Cardiac muscle cell (in vitro differentiated cells and primary cell): ENCODE measurements at places on chromosomes 2 and 18.
A peak's percentile ranks its signal among the peaks of the same experiment; 100 is the strongest.

GRCh38 chr2:239462191-239462515 lies 61.3 kb upstream of the HDAC4 start:
- no peak for DNase-seq

- DNase-seq: no peak
Measured at GRCh38 chr2:239020541-239021041, 172.7 kb downstream of the TWIST2 start.

DNA sequence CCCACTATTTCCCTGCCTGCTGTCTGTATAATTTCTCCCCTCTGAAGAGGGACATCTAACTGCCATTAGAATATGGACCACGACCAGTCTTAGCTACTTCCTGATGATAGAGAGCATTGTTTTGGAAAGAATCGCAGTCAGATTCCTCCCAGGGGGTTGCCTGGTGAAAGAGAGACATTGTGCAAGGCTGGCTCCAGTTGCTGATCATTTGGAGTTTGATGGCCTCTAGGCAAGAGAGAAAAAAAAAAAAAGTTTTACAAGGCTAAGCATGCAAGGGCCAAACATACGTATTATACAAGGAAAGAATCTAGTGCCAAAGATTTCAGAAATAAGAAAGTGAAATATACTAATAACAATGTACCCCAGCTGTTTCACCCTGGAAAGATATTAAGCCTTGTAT lies 182.2 kb downstream of the CMPK2 start:
- no peak for DNase-seq

DNA sequence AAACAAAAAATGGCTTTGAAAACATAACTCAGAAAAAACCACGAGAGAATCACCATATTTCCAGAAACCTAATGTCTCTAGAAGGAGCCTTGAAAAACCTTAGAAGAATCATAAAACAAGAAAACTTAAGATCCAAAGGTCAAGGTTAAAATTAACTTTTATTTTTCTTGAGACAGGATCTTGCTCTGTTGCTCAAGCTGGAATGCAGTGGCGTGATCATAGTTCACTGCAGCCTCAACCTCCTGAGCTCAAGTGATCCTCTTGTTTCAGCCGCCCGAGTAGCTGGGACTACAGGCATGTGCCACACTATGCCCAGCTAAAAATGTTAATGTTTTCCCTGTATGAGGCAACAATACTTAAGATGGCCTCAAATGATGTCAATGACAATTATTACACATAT lies 254.2 kb upstream of the SESTD1 start:
- DNase-seq: no peak

- peak; percentile 70 for DNase-seq
Measured at GRCh38 chr2:72147303-72147971, at the start of gene CYP26B1. Gene CYP26B1 (minus strand): TSS chr2:72147862. CDS start chr2:72147834, 28 bp downstream.

DNA sequence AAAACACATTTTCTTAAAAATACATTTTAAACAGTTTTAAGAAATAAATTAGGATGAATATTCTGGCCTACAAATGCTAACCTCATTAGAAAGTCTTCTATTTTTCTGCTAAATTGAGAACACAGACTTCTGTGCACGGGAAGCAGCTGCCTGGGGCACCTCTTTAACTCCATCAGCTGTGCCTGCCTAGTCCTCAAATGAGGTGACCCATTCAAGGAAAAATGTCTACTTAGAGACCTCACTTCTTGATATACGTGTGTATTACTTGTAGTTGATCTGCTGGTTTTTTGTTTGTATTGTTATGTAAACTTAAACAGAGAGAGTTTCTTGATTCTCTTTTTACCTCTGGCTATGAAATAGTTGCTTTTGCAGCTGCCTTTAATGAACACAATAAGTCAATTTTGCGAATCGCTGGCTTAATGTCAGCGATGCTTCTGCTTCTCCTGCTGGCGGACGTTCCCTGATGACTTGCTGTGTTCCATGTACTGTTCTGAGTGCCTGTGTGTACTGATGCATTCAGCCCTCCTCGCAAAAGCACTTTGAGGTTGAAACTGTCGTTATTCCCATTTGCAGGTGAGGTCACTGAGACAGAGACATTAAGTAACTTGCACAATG lies 88.7 kb upstream of the TXNDC2 start:
- no peak for DNase-seq

GRCh38 chr2:191664823-191665677 lies 12.9 kb upstream of the NABP1 start:
- peak; percentile 68 for DNase-seq

DNA sequence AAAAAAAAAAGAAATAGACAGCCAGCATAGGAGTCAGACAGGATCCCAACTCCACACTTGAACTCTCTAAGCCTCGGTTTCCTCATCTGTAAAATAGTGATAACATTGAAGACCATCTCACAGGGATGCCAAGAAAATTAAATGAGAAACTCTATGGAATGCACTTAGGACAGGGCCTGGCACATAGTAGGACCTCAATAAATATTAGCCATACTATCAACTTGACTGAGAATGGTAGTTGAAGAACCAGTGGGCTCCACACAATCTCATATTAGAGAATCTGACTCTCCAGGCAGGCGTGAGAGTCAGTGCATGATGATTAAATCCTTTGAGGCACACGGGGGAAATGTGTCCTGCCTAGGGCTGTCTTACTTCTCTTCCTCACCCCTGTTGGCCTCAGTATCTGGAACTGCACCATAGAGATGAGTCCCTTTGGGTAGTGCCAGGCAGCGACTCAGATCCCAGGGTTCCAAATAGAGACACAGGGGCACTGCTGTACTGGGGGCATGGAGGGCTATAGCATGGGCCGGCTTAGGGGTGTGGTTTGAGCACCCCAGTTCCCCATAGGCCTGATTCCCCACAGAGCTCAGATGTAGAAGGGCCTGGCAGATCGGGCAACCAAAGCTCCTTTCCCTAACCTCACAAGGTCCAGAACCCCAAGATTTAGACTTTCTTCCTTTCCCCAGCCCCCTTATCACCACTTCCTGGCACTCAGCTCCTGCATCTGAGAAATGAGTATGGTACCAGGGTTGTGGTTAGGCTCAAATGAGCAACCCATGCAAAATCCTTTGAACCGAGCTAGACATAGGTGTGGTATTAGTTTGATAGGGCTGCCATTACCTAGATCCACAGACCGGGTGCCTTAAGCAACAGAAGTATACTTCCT lies 51.3 kb upstream of the CAB39 start:
- DNase-seq: no peak

GRCh38 chr18:13359210-13359609 lies 140.7 kb downstream of the LDLRAD4 start:
- no peak for DNase-seq

DNA sequence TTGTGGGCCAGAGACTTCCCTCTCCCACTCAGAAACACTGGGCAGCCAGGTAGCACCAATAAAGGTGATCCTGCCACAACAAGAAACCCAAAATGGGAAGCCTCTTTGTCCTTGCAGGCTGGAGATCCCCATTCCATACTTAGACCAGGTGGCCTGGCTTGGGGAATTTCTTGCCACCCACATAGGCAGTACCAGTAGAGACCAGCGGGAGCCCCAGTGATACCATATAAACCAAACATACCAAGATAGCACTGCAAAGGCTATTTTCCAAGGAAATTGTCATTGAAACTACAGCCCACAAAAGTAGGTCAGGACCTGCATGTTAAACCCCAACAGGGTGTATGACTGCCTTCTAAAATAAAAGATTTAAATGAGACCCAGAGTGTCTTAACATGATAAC lies 171.6 kb downstream of the DIS3L2 start:
- DNase-seq: no peak

DNA sequence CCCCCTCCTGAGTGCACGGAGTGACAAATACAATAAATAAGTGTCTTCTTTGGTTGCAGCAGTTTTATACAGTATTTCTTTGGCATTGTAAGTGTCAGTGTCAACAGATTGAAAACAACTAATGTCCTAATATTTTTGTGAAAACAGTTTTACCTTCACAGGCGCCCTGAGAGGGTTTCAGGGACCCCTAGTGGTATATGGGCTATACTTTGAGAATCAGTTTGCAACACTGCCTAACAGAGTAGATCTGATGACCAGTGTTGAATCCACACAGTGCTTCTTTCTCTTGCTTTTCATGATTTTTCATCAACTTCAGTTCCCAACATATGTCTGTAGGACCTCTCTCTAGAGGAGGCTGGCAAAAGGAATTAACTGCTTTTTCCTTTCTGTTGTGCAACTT lies 162.2 kb downstream of the PRPF40A start:
- peak; percentile 40 for DNase-seq

GRCh38 chr2:159793326-159793725 lies 4.7 kb downstream of the CD302 start:
- DNase-seq: no peak

DNA sequence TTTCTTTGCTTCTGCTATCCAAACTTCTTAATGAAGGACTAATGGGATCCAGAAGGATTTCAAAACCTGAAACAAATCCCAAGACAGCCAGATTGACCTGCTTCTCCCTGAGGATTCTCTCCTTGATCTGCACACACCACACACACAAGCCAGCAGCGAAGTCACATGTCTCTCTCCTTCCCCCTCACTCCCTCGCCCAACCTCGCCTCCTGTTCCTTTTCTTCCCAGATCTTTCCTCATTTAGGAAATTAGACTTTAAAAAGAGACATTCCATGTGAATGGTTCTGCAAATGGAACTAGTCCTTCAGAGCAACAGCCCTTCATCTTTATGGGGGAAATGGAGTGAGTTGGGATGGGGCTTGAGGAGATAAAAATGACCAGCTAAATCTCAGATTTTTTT lies 639.1 kb upstream of the SETBP1 start:
- no peak for DNase-seq

GRCh38 chr2:218963601-218964000 lies 4.1 kb downstream of the CDK5R2 start:
- no peak for DNase-seq

GRCh38 chr2:191728750-191729624 lies 51.1 kb downstream of the NABP1 start:
- DNase-seq: no peak

- DNase-seq: no peak
Measured at GRCh38 chr18:11494107-11494506, 115.3 kb upstream of the SLC35G4 start.

DNA sequence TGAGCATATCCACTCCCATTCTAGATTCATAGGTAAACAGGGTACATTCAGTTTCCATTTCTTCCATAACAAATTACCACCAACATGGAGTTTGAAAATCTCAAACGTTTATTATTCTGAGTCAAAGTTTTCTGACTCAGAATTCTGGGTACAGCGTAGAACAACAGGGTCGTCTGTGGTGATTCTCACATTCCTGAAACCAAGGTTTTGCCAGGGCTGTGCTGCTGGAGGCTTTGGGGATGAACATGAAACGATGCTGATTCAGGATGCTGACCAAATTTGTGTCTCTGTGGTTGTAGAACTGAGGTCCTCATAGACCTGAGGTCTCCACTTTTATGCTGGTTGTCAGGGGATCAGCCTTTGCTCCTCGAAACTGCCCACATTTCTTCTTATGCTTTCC lies 255.7 kb downstream of the DSEL start:
- DNase-seq: no peak

GRCh38 chr18:71442731-71443141 lies 1101.4 kb downstream of the CBLN2 start:
- peak; percentile 82 for DNase-seq

DNA sequence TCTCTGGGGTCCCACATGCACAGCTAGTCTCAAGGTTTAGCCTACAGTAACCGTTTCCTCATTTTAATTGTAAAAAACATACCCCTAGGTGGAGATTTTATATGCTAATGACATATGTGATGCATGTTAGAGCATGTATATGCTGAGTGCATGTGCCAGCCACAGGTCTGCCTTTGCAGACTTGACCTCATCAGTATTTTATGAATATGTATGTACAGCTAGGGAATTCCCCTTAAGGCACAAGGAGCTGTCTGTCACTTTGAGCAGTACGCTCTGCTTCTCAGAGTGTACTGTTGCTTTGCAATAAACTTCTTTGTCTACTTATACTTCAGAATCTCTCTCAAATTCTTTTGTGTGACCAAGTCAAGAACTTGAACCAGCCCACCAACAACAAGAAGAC lies 131.2 kb upstream of the ERBB4 start:
- DNase-seq: no peak

DNA sequence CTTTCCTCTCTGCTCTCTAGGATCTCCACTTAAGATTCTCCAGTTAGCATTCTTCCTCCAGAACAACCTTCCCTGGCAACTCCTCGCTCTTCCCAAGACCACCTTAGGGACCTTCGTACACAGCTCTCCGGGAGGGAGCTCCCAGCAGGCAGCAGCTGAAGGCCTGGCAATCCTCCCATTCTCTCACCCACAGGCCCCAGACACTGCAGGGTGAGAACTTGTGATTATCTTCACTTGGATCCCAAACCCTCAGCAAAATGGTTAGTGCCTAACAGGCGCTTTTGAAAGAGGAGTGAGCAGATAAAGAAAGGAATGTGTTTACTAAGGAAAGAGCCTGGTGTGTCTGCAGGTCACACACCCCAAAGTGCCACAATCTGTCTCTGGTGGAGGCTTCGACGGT lies 83.8 kb upstream of the SNTG2 start:
- no peak for DNase-seq

- DNase-seq: no peak
Measured at GRCh38 chr2:234267534-234267933, 217.0 kb downstream of the SPP2 start.

- DNase-seq: no peak
Measured at GRCh38 chr2:58347810-58348209, 106.7 kb upstream of the FANCL start.

GRCh38 chr2:241909769-241910168 lies 40.2 kb downstream of the RTP5 start:
- DNase-seq: no peak

GRCh38 chr18:59063300-59063906 lies 76.3 kb upstream of the SEC11C start:
- no peak for DNase-seq

GRCh38 chr2:111176388-111176787 lies 55.7 kb downstream of the BCL2L11 start:
- no peak for DNase-seq

- no peak for DNase-seq
Measured at GRCh38 chr2:11417946-11418585, 47.9 kb downstream of the E2F6 start.

DNA sequence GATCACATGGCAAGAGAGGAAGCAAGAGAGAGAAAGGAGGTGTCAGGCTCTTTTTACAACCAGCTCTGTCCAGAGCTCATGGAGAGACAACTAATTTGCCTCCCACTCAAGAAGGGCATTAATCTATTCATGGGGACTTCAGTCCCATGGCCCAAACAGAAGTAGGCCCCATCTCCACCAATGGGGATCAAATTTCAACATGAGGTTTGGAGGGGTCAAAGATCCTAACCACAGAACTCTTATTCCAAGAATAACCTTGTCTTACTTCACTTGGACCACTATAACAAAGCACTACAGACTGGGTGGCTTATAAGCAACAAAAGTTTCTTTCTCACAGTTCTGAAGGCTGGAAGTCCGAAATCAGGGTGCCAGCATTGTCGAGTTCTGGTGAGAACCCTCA lies 31.8 kb downstream of the GRB14 start:
- no peak for DNase-seq

DNA sequence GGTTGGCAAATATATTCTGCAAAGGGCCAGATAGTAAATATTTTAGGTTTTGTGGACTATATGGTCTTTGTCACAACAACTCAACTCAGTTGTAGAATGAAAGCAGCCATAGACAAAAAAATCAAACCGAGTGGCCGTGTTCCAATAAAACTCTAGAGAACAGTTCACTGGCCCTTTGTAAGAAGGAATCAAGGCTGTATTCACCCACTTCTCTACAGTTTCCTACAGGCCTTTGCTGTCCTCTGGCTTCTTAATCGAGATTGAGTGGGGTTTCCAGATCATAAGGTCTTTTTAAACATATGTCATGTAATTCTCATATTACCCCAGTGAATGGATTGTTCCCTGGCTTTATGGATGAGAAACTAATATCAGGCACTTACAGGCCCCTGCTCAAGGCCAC lies 448.9 kb upstream of the ETAA1 start:
- no peak for DNase-seq

GRCh38 chr2:229297247-229297646 lies 26.2 kb upstream of the PID1 start:
- DNase-seq: no peak
